Stimulated activated CD8-positive, alpha-beta memory T cell treated with anti-CD3 and anti-CD28 coated beads, Interleukin-15, amount 100 ng/mL, for 4 hours (primary cell): ENCODE measurements at places on chromosomes 7 and 10.
A peak's percentile ranks its signal among the peaks of the same experiment; 100 is the strongest.

DNA sequence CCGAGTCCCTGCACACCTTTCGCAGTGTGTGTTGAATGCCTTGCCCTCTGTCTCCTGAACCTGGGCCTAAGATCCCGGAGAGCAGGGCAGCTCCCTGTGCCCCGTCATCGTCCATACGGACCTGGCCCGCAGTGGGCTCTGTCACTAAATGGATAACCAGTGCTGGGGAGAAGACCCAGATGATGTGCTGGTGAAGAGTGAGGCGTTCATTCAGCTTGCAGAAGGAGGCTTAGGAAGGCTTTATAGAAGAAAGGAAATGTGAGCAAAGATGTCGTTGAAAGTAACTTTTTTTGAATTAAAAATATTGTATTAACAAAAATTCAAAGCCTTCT lies 34.4 kb downstream of the PFKFB3 start:
- DNase-seq, result no peak

GRCh38 chr10:44890696-44891563 lies 20.2 kb upstream of the TMEM72 start:
- DNase-seq, result no peak

DNA sequence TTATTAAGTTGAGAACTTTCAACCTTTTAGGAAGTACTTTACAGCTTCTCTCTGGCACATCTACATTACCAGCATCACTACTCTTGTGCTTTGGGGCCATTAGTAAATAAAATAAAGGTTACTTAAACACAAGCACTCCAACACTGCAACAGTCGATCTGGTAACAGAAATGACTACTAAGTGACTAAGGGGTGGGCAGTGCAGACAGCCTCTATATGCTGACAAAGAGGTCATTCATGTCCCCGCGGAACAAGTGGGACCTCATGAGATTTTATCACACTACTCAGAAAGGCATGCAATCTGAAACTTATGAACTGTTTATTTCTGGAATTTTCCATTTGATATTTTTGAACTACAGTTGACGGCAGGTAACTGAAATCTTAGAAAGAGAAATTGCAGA lies 111.3 kb upstream of the DNAJB12 start:
- no peak for DNase-seq

DNA sequence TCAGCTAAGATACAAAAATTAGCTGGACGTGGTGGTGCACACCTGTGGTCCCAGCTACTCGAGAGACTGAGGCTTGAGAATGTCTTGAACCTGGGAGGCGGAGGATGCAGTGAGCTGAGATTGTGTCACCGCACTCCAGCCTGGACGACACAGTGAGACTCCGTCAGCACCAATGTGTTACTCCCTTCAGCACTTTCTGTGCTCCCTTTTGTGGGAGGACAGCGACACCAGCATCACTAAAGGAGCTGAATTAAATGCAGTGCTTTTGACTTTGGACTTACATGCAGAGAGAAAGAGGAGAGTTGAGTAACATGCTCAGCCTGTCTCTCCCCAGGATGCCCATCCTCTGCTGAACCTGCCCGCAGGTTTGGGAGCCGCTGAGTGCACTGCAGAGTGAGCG lies 92.2 kb upstream of the RHEB start:
- DNase-seq, result no peak

GRCh38 chr7:50836646-50837045 lies 54.0 kb upstream of the GRB10 start:
- DNase-seq, result no peak

GRCh38 chr7:77281780-77282478 lies 82.3 kb upstream of the FGL2 start:
- DNase-seq, result no peak

GRCh38 chr10:87861953-87862678 lies 1.2 kb downstream of the KLLN start:
- DNase-seq, result peak; percentile 88
